ENCODE measurements at places on chromosomes 7 and 10.

DNA sequence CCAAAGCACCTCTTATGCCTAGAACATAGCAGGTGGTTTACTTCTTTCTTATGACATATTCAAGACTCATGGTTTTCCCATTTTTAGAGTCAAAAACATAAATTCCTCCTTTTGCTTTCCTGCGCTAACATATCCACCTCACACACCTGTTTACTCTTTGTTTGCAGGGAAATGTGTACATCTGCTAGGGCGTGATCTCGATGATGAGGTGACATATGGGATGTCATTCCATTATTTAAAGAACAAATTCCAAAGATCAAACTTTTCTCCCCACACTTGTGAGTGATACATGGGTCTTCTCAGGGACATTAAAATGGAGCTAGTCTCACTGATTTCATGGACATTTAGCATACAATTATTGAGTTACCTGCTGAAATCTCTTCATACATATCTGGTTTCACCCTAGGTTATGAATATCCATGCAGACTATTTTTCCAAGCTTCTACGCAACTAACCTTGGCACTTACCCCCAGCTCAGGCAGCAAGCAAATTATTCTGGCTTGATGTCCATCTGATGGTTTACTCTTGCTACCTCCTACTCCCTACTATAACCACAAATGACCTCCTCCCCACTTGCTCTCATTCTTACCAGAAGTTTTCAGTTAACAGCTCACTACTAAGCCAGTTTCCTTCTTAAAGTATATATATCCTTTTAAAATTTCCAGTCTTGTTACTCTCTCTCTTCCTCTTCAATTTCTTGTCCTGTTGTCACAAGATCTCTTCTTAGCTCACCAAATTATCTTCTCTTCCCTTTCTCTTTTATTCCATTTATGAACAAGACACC lies 208.5 kb downstream of the RNLS start:
- no peak for DNase-seq

DNA sequence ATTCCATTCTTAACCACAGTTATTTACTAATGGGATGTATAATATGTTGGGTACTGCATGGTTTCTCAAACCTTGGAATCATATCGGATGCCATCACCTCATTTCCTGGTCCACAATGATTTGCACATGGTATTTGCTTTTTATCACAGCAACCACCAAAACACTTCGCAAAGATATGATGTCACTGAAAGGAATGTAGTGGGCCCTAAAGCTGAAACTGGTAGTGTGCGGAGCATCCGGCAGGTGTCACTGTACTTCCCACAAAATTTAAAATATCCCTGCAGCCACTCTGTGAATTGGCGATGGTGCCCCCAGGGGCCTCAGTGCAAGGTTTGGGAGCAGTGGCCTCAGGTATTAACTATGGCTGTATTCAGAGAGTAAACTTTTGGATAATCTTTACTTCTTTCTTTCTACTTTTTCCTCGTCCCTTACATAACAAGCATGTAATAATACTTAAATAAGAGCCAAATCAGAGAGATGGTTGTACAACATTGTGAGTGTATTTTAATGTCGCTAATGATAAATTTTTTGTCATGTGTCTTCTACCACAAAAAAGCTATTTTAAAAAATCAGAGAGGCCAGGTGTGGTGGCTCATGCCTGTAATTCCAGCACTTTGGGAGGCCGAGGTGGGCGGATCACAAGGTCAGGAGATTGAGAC lies 66.2 kb downstream of the FAM241B start:
- no peak for DNase-seq

GRCh38 chr10:81872206-81872862 lies 2.7 kb upstream of the NRG3 start:
- no peak for DNase-seq

DNA sequence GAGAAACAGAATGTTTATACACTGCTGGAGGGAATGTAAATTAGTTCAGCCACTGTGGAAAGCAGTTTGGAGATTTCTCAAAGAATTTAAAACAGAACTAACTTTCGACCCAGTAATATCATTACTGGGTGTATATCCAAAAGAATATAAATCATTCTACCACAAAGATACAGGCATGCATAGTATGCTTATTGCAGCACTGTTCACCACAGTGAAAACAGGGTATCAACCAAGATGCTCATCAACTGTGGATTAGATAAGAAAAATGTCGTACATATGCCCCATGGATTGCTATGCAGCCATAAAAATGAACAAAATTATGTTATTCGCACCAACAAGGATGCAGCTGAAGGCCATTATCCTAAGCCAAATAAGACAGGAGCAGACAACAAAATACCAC lies 343.1 kb upstream of the KCND2 start:
- no peak for DNase-seq

All from NCI-H1417 (cell line).